ENCODE measurements at places on chromosomes 12 and 14.

- DNase-seq, result no peak
Observed at GRCh38 chr12:18965203-18965602, 164.3 kb upstream of the PLEKHA5 start.

DNA sequence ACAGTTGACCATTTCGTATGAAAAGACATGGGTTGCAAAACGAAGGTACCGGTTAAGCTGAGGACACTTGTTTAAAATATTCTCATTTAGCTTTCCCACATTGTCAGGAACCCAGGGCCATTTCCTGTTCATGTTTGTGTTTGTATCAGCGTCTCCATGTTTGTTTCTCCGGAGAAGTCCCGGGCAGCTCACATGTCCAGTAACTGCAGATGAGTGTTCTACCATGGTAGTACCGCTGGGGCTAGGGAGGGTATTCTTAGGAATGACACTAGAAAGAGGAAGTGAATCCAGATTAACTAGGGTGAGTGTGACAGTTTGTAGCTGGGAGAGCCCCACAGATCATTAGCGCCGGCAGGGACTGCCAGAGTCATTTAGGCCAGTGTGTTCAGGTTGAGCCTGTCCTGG is 50.0 kb upstream of the EVL start:
- DNase-seq, result no peak

DNA sequence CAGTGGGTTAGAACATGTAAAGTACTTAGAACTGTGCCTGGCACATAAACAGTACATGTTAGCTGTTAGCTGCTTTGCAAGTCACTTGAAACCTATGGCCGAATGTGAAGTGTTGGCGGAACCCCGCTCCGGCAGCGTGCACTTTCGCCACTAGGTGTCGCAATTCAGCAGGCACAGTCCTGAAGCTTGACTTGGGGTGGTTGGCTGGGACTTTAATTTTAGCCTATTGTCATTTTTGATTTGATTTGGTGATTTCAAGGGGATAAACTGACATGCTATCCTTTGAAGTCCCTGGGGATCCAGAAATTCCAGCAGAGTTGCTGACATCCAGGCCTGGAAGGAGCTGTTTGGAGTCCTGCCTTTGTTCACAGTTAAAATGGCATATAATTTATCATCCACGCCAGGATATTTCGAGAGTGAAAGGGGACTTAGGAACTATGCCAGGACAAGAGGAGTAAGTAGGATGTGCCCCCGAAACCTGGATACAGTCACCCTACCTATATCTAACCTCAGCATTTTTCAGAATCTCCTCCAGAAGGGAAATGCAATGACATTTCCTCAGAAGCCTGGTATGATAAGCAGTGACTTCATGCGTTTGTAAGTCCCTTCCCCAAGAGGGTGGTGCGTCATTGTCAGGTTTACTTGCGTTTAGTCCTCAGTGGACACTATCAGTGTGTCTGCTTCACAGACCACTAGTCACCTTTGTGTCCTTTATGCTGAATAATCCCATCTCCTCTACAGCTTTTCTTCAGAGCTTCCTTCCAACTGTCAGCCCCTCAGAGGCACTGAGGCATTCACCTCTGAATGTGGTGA is 3.5 kb upstream of the TSPAN9 start:
- DNase-seq, result peak; percentile 80

GRCh38 chr14:69695322-69696203 is 71.4 kb upstream of the SRSF5 start:
- DNase-seq, result no peak

DNA sequence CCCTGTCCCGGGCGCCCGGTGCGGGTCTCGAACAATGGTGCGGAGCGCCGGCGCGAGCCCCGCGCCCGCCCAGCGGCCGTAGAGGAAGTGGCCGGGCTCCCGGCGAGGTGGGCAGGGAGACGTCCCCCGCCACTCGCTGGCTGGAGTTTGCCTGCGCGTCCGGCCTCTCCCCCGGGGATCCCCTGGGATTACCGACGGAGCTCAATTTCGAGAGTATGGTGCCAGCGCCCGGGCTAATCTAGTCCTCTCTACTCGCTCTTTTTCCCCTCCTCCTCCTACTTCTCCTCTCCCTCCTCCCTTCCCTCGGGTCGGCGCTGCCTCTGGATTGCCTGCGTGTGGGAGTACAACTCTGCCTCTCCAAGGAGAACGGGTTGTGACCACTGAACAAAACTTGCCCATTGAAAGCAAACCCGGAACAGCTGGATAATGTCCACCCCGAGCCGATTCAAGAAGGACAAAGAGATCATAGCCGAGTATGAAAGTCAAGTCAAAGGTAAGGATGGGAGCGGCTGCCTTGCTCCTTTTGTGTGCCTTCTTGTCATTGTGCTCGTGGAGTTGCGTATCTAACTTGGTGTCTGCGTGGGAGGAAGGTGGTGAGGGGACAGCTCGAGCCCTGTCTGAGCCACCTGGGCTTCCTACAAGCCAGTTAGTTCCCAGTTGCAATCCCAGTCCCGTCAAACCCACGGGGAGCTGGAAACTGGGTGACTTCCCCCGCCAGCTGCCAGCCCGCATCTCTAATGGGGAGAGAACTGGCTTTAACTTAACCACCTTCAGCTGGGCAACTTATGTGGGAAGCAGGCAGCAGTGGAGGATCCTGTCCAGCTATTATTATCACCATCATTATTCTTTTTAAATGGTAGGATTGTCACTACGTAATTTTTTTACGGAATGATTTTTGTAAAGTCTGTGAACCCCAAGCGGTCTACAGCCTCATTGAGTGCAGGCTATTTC is at the start of gene SRGAP1:
Gene SRGAP1 (plus strand): TSS at position 310 of the 951 bp plus-strand sequence. CDS start 117 bp downstream, at position 427.
- no peak for DNase-seq

DNA sequence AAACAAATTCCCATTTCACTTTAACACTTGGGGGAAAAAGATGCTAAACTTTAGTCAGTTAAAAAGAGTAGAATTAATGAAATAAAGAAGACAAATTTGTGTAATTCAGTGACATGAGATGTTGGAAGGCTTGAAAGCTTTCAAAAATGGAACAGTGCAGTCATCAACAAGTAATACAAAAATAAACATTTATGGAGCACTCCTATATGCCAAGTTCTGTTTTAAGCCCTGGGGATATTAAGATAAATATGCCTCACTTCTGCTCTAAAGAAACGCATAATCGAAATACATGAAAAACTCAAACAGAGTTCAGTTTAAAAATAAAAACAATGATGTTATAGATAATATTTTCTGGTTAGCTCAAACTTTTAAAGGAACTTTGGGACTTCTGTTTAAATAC is 93.0 kb downstream of the KCNH5 start:
- DNase-seq, result no peak

DNA sequence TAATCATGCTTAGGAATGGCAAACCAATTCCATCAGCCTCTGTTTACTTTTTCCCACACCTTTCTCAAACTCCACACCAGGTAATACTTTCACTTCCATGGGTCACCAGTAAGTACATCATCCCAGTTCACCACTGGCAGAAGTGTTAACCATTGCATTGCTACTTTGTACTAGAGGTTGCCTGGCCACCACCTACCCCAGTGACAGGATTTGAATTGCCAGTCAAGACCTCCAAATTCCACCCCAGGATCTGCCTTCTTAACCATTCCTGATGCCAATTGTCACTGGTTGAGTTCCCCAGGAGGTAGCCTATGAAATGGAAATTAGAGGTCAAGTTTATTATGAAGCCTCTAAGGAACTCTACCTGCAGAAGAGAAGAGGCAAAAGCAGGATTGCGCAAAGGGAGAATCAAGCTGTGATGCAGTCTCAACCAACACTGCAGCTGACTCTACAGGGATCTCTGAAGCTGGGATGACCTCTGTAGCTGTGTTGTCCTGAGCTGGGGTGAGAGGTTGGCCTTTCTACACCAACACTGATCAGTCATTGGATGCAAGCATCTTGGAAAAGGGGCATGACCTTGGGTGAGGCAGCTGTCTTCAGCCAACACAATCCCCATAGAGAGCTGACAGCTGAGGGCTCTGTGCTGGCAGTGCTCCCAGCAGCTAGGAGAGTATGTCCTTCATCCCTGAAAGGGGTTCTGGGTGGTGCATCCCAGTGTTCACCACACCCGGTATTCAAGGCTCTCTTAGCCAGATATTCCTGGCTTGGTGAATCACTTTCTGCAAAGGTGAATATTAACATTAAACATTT is 37.0 kb upstream of the HMGA2 start:
- DNase-seq, result no peak

- no peak for DNase-seq
Observed at GRCh38 chr12:72432037-72432604, 160.0 kb downstream of the TRHDE start.

DNA sequence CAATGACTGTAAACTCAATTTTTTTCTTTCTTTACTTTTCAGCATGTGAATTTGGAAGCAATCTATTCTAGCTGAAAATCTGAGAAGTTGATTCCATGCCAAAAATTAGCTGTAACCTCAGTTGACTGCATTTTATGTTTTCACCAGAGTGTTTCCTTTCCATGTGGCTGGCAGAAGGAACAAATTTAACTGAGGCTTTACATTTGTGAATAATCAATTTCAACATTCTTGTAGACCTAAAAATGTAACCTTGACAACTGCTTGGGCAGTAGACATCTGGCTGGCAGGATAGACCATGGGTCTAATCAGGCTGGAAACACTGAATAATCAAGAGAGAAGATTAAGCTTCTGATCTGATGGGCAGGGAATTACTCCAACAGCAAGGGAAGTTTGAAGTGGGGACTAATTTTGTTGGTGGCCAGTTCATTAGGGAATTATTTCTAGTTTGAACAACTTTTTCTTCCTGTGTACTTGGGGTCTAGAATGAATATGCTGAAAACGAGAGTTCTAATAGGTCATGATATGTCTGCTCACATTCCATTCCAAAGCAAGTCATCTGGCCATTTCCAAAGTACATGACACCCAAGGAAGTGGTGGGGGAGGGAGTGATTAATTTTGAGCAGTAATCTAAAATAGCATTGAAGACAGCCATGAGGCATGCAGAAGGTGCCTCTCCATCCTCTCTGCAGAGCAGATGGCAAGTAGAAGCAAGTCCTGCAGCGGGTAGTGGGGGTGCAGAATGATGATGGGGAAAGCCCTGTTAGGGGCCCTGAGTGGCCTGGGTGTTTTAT is 68.2 kb downstream of the ATP23 start:
- no peak for DNase-seq

DNA sequence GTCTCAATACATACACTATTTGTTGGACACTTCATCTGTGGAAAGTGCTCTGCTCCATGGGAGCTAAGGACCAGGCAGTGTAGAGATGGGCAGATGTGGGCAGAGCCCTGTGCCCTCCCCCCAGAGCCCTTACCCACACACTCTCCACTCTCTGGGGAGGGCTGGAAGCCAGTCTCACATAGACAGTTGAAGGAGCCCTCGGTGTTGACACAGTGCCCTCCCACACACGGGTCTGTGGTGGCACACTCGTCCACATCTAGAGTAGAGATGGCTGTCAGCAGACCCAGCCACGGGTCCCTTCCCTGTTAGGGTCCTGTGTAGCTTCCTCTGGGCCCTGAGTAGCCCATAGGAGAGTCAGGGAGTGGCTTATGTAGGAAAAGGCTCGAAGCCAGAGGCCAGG is 14.3 kb downstream of the ISCA2 start:
- DNase-seq, result no peak

DNA sequence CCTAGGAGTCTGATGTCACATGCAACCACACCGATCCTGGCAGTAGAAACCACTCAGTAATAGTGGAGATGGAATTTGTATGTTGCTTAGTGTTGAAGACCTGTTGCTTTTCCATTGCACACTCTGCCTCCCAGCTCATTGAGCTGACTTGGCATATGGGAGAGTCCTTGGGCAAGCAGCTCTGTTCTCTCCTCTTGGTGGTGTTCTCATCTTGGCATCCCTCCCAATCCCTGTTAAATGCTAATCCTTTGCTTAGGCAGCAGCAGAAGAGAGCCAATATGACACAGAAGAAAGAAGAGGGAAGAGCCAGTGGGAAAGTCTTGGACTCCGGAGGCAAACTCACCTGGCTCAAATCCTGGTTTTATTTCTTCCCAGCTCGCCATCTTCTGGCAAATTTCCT is 178.0 kb upstream of the CAND1 start:
- no peak for DNase-seq

GRCh38 chr12:121626853-121627640 is 717 bp downstream of the ORAI1 start:
- peak; percentile 81 for DNase-seq

- DNase-seq, result no peak
Observed at GRCh38 chr14:26008290-26008689, 589.5 kb downstream of the NOVA1 start.

DNA sequence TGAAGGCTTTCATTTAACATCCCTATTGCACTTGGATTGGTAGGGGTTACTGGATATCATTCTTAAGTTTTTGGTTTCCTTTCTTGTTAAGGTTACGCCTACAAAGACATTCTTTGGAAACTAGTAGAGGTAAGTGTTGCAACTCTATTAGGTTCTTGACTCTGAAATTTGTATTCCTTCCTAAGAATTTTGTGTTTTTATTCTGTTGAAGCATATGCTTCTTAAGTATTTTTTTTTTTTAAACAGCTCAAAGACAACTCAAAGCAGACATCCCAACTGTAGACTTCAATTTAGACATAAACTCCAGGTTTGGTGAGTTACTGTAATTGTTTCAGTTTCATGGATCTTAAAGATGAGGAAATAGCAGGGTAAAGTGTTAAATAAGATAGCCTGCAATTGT is 1.1 kb upstream of the RBMS2 start:
- no peak for DNase-seq

- DNase-seq, result no peak
Observed at GRCh38 chr12:54997929-54998522, 13.5 kb upstream of the TESPA1 start.

- no peak for DNase-seq
Observed at GRCh38 chr14:54803926-54804537, 98.6 kb downstream of the GCH1 start.

DNA sequence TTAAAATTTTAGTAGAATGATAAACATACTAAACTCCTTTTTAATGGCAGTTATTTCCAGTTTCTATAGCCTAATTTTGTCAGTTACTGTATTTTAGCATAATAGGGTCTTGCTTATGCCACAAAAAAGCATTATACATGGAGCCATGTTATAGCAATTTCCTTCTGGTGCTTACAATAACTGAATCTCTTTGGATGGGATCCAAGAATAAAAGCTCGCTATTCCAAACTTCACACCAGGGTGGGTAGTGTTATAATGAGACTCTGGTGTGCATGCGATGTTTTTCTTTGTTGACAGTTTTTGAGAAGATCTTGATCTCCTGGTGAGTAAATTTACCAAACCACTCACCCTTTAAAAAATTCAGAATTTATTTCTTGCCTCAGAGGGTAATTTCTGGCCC is 90.4 kb upstream of the CCDC91 start:
- DNase-seq, result no peak

- DNase-seq, result no peak
Observed at GRCh38 chr14:29475641-29476040, 452.0 kb downstream of the PRKD1 start.

- DNase-seq, result no peak
Observed at GRCh38 chr12:87923361-87923760, 105.8 kb downstream of the C12orf50 start.

GRCh38 chr12:120249875-120250795 is 15.4 kb downstream of the PXN start:
- DNase-seq, result no peak

DNA sequence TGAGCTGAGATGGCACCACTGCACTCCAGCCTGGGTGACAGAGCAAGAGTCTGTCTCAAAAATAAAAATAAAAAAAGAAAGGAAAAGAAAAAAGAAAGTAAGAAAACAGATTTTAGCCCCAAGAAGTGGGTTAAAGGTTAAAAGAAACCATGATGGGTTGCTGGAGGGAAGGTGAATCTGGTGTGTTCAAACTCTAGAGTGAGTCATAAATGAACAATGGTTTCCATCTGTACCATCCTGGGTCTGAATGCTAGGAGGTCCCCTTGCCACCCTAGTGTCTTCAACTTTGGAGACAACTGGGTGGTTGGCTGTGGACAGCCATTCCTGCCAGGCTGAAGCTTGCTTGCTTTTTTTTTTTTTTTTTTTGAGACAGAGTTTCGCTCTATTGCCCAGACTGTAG is 1.6 kb upstream of the RPS26 start:
- no peak for DNase-seq
